Bronchial epithelial cell (primary cell): ENCODE measurements at places on chromosomes 6 and 20.
A peak's percentile ranks its signal among the peaks of the same experiment; 100 is the strongest.

- DNase-seq = no peak
Measured at GRCh38 chr20:51284871-51285270, 257.6 kb downstream of the NFATC2 start.

DNA sequence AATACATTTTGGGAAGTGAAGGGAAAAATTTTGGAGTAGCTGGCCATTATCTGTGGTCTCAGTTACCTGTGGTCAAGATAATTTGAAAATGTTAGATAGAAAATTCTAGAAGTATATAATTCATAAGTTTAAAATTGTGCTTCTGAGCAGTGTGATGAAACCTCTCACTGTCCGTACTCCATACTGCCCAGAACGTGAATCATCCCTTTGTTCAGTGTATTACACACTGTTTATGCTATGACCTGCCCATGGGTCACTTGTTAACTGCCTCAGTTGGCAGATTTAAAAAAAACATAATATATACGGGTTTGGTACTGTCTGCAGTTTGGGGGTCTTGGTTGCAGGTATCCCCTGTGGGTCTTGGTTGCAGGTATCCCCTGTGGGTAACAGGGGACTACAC, 4.1 kb upstream of the CALHM5 start:
- peak; percentile 69 for DNase-seq

GRCh38 chr6:105069821-105070445, 109.9 kb downstream of the POPDC3 start:
- DNase-seq = peak; percentile 67

DNA sequence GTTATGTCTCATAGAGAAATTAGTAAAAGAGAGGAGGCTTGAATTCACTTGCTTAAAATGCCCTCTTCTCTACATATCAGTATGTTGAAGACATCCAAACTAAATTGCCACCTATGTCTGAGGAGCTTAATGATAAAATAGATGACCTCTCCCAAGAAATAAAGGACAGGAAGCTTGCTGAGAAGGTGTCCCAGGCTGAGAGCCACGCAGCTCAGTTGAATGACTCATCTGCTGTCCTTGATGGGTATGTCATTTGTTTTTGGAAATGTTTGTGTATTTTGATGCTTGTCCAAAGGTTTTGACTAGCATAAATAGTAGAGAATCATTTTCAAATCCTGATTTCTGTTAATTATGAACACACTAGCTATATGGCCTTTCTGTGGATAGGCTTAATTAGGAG, 307.7 kb downstream of the ARHGAP18 start:
- DNase-seq = peak; percentile 2

DNA sequence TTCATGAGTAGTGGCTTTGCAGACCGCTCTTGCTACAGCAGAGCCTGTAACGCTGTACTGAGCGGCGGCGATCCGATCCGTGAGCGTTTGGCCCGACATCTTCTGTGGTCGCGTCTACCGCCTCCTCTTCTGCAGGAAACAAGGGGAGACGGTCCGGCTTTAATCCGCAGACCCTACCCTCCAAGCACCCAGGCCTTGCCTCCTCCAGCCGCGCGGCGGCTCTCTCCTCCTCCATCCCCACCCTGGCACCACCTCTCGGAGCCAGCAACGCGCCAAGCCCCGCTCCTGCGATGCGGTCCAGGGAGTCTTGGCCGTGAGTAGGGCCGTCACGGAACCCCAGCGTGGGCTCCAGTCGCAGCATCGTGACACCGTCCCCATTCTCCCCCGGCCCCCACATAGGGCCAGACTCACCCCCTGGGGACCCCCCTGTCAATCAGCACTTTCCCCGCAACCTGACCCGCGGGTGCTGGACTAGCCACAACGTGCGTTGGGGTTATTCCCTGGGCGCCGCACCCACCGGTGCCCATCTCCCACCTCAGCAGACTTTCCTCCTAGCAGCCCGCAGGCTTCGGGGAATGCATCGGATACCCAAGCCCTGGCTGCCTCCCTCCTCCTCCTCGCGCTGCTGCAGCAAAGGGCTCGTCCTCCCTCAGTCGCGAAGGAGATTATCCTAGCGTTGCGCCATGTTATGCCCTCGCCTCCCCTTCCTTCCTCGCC, 914 bp downstream of the SNAP91 start:
- DNase-seq = no peak

- peak; percentile 23 for DNase-seq
Measured at GRCh38 chr20:10131732-10132345, 86.8 kb upstream of the SNAP25 start.

DNA sequence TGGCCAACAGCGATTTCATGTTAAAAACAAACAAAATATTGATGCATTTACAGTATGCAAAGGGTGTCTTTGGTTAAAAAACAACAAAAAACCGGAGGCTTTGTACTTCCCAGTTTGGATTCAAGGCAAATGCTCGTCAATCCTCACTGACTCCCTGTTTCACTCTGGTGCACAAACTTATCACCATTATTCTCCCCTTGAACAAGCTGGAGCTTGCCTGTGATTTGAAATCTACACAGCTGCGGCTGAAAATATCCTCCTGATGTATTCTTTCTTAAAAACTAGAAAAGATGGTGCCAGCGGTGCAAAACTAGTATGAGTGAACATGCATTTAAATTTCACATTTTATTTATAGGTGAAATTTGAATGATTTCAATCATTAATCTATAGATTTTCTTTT, 3.3 kb downstream of the PERP start:
- DNase-seq = peak; percentile 70

- DNase-seq = no peak
Measured at GRCh38 chr20:63703471-63703975, 4.3 kb downstream of the ARFRP1 start.

- no peak for DNase-seq
Measured at GRCh38 chr6:98827295-98828159, 6.8 kb upstream of the POU3F2 start.

- no peak for DNase-seq
Measured at GRCh38 chr6:124441450-124441849, 520.8 kb upstream of the RNF217 start.

DNA sequence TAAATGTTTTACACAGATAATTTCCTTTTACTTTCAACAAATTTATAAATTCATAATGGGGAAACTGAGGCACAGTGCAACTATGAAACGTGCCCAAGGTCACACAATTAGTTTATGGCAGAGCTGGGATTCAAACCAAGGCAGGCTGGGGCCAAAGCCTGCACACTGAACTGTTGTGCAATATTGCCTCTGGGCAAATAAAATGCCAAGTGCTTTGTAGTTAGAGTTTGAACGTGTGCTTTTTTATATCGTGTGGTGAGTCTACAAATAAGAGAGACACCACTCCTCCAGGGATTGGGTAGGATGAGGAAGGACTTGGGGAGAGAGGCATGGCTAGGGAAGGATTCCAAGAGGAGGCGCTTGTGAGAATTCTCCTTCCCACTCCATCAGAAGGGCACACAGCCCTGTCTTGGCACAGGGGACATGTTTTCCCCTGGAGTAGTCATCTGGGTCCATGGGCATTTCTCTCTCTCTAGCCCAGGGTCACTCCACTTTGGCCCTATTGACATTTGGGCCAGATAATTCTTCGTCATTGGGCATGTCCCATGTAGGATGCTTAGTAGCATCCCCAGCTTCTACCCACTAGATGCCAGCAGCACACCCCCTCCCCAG, 2.8 kb upstream of the CDH22 start:
- peak; percentile 46 for DNase-seq

- DNase-seq = no peak
Measured at GRCh38 chr6:74941424-74941823, 264.4 kb downstream of the COL12A1 start.

DNA sequence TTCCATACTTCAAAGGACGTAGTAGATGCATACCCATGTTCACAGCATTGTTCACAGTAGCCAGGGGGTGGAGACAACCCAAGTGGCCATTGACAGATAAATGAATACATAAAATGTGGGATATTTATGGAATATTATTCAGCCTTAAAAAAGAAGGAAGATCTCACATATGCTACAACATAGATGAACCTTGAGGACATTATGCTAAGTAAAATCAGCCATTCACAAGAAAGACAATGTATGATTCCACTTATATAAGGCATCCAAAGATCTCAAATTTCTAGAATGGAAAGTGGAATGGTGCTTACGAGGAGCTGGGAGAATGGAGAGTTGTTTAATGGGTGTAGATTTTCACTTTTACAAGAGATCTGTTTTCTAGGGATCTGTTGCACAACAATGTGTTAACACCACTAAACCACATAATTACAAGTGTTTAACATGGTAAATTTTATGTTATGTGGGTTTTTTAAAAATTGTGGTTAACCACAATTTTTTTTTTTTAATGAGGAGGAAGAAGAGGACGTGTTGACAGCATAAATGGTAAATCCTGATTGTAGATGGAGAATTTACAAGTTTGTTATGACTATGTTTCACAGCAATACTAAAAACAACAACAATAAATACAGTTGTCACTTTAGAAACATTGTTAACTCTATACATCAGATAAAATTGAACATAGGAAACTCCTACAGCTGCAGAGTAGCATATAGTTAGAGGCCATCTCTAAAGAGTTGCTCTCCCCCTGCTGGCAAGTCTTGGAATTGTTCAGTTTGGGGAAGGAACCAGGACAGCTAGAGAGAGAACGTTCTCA, 41.6 kb downstream of the CCN2 start:
- DNase-seq = peak; percentile 60

DNA sequence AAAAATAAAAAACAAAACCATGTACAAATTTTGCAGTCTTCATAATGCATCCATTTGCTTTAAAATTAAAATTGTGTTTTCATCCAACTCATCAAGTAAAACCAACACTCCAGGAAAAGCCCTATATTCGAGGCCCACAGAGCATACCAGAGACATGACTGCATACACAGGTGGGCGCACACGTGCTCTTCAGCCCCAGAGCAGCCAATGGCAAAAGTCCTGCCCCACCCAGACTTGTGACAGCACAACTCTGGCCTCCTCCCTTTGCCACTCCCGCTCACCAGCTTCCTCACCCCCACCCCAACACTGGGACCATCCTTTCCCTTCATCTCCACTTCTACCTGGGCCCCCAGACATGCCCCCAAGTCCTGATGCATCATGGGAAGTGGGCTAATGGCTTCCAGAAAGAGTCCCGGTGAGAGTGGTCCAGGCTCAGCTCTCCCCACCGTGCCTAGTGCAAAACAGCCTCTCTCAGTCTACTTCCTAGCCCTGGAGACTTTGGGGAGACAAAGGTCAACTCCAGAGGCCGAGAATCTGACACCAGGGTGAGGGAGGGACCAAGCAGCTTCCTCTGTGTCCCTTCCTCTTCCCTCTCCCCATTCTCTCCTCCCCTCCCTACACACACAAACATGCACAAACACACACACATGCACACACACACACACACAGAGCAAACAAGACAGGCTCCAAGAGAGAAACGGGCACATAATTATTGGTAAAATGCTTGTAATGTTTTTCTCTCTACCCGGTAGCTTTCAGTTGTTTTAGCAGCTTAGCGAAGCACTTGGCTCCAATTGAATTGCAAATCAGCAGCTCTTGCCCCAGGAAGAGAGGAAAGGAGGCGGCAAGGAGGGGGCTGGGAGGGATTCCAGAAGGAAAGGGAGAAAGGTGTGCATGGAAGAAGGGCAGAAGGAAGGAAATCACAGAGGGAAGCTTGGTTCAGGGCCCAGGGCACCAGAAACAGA, 14.3 kb downstream of the GRM4 start:
- DNase-seq = no peak

DNA sequence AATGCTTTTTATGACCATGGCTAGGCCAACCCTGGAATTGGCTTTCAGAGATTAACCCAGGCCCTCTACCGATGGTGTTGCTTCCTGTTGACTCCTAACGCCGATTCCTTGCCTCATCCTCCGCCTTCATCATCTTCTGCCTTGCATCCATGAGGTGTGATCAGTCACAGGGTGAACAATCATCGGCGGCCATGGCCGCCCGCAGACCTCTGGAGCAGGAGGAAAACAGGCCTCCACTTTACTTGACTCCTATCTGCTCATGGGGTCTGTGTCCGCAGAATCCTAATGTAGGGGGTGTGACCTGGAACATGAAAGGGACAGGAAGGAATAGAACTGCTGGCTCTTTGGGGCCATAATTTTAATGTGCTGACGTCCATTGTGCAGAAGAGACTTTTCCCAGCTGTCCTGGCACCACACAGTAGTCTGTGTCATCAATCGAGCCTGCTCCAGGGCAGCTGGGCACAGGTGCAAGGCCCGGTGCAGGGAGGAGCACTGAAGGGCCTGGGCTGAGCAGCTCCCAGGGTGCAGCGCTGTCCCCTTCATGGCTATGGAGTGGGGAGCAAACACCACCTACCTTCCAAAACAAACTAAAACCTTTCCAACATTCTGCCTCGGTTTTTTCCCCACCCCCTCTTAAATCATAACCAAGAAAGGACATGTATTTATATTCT, 8.0 kb downstream of the SLC22A3 start:
- DNase-seq = no peak

DNA sequence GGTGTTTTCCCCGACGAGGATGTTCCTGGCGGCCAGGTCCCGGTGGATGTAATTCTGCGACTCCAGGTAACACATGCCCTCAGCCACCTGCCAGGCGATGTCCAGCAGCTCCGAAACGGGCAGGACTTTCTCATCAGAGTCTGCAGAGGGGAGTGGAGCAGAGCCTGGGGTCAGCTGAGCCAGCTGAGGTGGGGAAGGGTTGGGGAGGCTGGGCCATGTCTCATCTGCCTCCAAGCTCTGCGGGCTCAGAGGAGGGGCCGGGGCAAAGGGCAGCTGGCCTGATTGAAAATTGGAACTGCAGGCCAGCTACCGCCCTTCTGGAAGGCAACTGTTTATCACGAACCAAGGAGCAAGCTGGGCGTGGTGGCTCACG, 6.4 kb downstream of the PTK6 start:
- DNase-seq = no peak

- no peak for DNase-seq
Measured at GRCh38 chr6:156282087-156282486, 495.1 kb upstream of the ARID1B start.

DNA sequence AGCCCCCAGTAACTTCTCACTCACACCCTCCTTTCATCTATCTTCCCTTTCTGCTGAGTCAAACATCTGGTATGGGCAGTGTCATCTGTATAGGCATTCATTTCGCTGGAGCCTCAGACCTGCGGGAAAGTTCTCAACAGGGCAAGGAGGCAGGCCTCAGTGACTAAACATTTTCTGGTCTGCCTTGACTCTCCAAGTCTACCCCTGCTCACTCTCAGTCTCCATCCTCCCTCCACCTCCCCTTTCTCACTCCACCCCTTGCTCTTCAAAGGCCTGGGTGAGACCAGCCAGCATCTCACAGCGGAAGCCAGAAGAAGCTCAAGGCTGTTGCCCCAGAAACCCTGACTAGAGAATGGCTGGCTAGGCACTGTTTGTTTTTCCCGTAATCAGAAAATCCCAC, 105.0 kb upstream of the BEND6 start:
- DNase-seq = no peak

GRCh38 chr6:69933239-69933638, 66.9 kb downstream of the COL19A1 start:
- peak; percentile 60 for DNase-seq
